ENCODE measurements at places on chromosomes 11 and 22.

GRCh38 chr11:111631024-111631665, 28.9 kb downstream of the SIK2 start:
- DNase-seq: no peak

DNA sequence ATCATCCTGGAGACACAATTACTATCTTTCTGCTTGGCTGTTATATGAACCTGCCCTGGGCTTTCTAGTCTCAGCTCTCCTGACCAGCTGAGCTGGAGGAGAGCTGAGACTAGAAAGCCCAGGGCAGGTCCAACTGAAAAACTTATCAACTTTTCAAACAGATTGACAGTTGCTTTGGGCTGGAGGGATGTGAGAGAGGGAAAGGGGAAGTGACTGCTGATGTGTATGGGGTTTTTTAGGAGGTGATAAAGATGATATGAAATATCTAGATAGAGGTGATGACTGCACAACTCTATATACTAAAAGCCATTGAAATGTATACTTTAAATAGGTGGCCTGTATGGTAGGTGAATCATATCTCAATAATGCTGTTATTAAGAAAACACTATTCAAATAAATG, 60.2 kb upstream of the CHRM4 start:
- no peak for DNase-seq

- no peak for DNase-seq
These were observed 38.6 kb downstream of the SCGB1A1 start for GRCh38 chr11:62457478-62457877.

DNA sequence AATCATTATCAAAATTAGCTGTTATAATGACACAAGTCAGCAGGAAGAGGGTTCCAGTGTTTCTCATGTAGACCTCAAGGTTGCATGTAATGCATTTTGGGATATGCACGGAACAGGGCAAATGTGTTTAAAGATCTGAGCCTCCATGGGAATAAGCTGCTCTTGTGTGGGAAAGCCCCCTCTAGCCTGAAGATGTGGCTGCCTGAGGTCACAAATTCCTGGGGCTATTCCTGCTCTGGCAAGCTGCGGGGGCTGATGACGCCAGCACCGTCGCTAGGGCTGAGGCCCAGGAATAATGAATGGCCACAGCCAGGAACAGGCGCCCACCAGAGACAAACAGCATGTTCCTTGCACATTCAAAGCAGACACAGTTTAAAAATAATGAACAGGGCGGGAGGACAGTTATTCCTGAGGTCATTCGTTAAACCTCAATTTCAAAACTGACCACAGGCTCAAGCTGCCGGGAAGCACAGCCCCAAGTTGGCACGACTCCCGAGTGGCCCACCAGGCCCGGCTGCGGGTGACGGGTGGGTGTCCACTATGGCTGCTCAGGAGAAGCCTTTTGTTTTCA, 11.7 kb downstream of the OSBPL5 start:
- DNase-seq: no peak

- DNase-seq: no peak
These were observed 76.0 kb downstream of the TRIM29 start for GRCh38 chr11:120061761-120062560.
